ENCODE measurements at places on chromosomes 5 and 9.

DNA sequence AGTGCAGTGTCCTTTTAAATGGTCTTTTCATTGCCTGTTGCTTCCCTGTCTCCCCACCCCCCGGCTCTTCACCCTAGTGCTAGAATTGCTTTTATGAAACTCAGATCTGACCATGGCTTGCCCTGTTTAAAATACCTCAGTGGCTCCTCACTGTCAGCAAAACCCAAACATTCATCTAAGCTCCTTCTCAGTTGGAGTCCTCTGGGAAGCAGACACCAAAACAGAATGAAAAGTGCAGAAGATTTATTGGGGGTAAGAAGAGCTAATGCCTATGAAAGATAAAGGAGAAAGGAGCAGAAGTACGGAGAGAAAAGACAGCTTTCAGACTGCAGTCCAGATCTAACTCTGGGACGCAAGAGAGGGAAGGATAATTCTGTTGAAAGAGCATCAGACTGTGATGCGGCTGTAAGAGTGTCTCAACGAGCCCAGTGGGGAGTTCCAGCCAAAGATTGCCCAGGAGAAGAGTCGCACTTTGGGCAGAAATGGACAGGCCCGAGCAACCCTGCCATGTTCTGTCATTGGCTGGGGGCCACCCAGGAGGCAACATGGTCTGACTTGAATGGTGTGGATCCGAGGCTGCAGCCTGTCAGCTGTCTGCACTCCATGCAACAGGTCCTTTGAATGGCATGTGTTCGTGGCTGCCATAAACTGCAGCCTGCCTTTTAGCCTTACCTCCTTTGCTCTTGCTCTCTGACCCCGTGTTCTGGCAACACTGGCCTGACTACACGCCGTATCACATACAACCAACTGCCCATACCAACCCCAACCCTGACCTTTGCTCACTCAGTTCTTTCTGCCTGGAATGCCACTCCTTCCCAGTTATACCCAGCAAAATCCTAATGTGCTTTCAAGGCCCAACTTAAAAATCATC, 55.9 kb downstream of the IRF1 start:
- DNase-seq, result no peak

DNA sequence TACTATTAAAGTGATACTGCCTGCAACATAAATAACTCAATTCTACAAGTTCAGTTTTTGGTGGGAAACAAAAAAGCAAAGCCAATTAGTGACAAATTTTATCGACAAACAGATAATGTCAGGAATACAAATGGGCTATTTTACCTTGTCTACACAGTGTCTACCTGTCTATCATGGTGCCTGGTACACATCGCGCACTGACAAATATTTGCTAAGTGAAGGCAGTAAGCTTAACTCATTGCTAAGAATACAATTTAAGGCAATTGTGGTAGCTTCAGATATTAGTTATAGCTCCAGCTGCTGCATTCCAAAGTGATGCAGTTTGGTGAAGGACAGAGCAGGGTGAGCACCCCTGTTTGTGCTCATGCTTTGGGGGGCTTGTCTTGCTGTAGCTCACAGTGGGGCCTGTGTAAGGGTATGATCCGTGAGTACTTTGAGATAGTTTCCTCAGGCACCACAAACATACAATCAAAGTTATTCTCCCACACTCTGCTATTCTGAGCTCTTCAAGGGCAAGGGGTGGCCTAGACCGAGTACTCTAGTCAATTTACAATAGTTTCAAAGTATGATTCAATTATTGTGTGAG, 24.7 kb downstream of the ELL2 start:
- no peak for DNase-seq

DNA sequence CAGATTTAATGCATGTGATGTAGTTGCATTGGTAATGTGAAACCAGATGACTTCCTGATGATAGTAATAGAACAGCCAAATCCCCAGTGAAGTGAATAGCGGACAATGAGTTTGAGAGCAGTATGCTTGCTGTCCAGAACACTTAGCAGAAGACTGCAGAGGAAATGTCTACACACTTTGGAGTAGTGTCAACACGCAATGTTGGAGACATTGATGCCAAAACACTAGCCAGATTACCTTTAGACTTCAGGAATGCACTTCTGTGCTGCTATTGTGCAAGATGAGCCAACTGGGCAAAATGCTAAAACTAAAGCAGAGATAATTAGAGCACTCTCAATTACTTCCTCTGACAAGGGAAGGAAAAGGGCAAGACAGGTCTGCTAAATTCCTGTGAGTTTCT, 176.7 kb downstream of the PRDM9 start:
- DNase-seq, result no peak

- DNase-seq, result no peak
Measured at GRCh38 chr5:124519396-124519795, 227.0 kb downstream of the ZNF608 start.

- no peak for DNase-seq
Measured at GRCh38 chr9:135703726-135704125, 1.7 kb downstream of the KCNT1 start.

DNA sequence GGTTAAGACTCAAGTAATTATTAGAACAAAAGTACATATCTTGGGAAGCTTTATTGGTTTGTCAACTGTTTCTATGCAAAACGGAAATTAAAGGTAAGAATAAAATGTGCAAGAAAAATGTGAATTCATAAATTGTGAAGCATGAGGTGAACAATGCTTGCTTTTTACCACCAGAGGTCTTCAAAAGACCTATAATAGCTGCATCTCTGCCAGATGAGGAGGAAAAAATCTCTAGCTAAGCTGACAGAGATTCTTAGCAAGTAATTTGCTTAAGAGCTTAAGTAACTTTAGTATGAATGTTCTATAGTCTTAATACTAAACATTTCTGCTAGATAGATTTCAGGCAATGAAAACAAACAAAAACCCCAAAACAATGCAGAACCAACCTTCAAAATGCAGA, 54.1 kb downstream of the MRPS30 start:
- no peak for DNase-seq
